Esophagus squamous epithelium (tissue), 5 donors: ENCODE measurements at places on chromosomes 5 and 9.

GRCh38 chr5:28403846-28404245 lies 1365.5 kb upstream of the CDH9 start:
- DNase-seq = no peak

GRCh38 chr9:35227284-35227683 lies 65.5 kb downstream of the UNC13B start:
- DNase-seq = no peak

- DNase-seq = no peak
These were observed 19.2 kb upstream of the NDST1 start for GRCh38 chr5:150488519-150489359.

DNA sequence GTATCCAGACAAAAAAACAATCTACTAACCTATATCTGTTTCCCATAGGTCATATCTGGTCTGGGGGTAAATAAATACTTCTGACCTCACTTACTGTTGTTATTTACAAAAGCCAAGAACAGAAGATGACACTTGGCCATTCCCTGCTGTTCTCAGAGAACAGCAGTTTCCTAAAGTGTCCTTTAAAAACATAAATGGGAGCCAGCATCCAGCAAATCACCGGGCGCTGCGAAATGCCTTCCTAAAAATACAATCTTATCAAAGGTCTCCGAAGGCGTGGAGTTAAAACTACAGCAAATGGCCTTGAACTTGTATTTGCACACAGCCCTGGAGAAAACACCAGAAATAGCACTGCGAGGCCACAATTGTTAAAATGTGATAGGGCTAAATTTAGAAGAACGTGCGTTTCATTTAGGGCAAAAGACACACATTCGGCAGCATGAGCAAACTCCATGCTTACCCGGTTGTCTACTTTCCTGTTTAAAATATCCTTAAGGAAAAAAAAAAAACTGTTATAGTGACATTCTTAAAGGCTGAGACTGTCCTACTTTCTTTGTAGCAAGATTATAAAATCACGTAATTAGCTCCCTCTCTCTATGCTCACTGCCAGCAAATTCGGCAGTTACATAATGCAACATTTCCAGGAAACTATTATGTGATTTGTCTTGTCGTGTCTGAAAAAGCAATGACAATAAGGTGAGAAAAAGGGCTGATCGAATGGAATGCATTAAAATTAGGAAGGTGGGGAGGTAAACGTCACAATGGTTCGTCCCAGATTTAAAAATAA lies 1.5 kb downstream of the NFIL3 start:
- no peak for DNase-seq

DNA sequence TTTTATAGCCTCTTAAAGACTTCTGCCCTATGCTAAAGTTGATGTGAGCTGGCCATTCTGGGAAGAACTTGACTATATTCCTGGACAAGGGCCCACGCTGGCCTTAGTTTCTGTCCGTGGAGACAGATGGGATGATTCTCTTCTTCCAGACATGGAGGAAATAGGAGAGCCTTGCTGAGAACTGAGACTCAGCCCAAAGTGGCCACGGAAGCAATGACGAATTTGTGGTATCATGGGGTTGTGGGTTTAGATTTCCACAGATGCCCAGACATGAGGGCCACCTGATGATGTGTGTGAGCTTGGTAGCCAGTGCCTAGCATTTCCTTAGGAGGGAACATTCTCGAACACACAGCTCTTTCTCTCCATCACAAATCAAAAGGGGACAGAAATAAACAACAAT lies 309.1 kb downstream of the NSG2 start:
- no peak for DNase-seq

GRCh38 chr9:31071606-31072286 lies 1312.7 kb upstream of the ACO1 start:
- no peak for DNase-seq
